GDM1 (cell line): ENCODE measurements at places on chromosomes 2 and 18.
A peak's percentile ranks its signal among the peaks of the same experiment; 100 is the strongest.

DNA sequence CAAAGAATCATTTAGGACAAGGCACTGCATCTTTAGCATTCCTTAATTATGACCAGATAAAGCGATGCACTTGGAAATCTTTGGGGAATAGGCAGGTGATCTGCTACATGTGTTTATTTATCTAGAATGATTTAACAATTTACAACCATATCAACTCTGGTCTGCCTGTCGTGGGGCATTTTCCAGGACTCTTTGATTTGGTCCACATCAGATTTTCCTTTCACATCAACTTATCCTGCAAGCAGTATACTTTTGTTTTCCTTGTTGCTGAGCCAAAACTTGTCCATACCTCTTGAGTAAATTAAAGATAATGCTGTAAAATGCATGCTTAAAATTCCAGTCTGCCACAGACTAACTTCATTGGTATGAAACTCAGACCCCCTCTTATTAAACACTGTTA, 312.4 kb upstream of the TCF4 start:
- DNase-seq: no peak

GRCh38 chr18:41464278-41464677, 490.8 kb upstream of the PIK3C3 start:
- no peak for DNase-seq

GRCh38 chr2:232816657-232817056, 40.3 kb upstream of the KCNJ13 start:
- DNase-seq: no peak

DNA sequence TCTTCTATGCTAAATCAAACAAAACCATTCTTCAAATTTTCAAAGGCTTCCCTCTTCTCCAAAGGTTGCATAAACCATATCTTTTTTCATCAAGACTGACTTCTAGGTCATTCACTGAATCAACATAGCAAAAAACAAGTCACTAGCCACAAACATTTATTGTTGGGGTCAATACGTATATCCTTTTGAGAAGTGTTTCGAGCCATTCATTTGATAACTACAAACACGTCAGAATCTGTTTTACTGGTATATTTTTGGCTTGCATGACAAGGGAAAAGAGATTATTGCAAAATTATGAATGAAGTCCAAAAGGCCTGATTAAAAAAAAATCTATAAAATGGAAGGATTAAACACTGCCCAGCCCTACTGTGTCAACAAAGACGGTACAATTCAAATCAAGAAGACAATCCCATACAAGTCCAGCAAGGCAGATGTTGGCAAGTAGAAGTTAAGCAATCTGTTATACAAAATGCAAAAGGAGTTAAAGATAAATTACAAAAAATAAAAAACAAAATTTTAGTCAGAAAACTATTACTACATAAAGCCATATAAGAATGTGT, 222.4 kb downstream of the SRBD1 start:
- DNase-seq: no peak

DNA sequence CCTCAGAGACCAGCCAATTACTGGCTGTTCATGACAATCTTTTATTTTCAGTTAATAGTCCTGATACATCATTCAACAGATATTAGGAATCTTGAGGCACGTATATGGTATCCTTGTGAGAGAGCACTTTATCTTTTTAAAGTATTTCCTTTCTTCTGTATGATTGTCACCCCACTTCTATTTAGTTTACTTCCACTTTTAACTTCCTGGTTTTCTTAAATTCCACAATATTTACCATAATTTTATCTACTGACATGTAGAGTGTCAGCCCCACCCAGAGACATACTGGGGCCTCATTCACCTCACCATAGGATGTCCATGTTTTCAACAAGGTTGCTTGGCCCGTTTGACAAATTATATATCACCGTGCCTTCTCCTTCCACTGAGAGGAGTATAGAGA, 182.9 kb upstream of the ID2 start:
- no peak for DNase-seq

- peak; percentile 1 for DNase-seq
These were observed 28.8 kb upstream of the WDR75 start for GRCh38 chr2:189412330-189412953.
